Activated T-cell treated with anti-CD3 and anti-CD28 coated beads, Interleukin-2, amount 50 U/mL, for 4 hours (primary cell): ENCODE measurements at places on chromosomes 13 and 19.

DNA sequence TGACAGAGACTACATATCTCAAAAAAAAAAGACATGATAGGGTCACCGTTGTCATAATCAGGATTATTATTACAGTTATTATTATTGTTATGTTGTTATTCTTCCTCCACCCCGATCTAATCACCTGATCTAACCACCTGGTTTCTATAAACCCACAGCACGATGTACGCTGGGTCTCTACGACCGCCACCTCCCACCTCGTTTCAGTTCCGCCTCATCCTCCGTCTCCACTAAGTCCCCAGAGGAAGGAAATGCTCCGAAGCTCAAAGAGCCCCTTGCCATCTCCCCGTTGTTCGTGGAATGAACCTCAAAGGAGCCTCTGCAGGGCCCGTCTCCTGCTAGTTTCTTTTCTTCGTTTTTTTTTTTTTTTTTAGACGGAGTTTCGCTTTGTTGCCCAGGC, 15.9 kb upstream of the MEIS3 start:
- no peak for DNase-seq

DNA sequence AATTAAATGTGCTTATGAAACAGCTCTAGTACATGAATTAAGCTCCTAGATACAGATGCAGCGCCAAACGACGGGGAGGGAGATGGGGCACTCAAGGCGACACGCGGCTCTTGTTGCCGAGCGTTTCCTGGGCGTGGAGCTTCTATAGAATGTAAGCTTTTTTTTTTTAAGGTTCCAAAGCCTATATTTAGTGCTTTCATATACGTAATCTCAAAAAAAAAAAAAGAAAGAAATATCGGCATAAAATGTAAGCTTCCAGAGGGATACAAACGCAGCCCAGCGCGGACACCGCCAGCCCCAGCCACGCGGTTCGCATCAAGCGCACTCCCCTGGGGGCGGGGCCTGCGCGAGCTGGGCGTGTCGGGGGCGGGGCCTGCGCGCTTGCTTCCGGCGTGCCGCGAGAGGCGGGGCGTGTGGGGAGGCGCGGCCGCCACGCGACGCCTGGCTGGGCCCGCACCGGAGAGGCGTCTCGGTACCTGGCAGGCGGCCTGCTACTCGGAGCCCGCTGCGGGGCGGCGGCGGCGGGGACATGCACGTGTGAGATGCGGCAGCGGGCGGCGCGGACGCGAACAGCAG, at the start of gene URI1:
Gene URI1 (plus strand): TSS at position 412 of the 576 bp plus-strand sequence. CDS start 309 bp downstream, outside the sequence.
- peak; percentile 97 for DNase-seq

GRCh38 chr13:77065461-77066147, 38.6 kb upstream of the FBXL3 start:
- no peak for DNase-seq

- DNase-seq, result no peak
Measured at GRCh38 chr19:45774765-45775164, 5.7 kb upstream of the SIX5 start.

DNA sequence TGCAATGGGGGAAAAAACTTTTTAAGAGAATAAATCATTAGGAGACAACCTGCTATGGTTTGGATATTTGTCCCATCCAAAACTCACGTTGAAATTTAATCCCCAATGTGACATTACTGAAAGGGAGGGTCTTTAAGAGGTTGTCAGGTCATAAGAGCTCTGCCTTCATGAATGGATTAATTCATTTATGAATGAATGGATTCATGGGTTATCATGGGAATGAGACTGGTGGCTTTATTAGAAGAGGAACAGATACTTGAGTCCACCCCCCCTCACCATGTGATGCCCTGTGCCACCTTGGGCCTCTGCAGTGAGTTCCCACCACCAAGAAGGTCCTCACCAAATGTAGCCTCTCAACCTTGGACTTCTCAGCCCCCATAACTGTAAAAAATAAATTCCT, 37.0 kb upstream of the DCT start:
- no peak for DNase-seq
